IMR-90 (cell line): ENCODE measurements at places on chromosomes 1 and 21. TPM values are rescaled to one million over a fixed set of nuclear protein-coding genes. Genes with fewer than 3 reads are reported as not detected.

The ACKR1 gene
- total RNA-seq: not detected in 2 replicates

The MAB21L3 gene
- total RNA-seq: not detected in 2 replicates

The RIPPLY3 gene
- total RNA-seq: not detected in 2 replicates

The PTGS2 gene
- 4.8 and 6.9 TPM in 2 replicates for total RNA-seq

The RNU1-4 gene
- under 0.01 TPM in 2 replicates for total RNA-seq

DNA sequence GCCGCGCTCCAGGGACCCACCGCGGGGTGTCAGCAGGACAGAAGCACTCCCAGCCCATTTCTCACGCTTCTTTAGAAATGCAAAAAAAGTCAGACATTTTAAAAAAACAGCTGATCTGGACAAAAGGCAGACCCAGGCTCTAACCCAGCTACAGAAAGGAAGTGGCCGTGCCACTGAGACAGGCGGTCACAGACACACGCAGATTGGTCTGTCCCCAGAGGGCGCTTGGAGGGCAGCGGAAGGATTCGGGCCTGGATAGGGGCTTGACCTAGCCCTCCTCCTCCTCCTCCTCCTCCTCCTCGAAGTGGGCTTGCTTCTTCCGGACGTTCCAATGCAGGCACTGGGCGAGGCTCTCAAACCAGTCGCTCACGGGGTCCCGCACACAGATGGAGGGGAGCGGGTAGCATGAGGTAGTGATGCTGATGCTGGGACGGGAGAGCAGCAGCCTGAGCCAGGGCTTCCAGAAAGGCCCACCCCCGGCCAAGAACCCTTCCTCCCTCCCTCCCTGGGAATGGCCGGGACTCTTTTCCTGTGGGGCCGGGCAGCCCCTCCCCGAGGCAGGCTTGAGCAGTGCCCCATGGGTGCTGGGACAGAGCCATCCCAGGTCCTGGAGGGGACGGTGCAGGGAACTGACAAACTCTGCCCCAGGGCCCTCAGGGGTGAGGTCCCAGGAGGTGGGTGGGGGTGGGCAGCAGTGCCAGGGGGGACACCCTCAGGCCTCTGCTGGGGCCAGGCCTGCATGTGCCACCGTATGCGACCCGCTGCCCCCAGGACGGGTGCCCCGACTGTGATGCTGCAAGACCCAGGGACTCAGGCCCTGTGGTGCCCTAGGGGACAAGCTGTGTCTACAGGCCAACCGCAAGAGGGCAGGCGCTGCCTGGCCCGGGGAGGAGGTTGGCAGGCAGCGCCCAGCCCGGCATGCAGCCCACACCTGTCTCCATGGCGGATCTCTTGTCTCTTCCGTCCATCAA is 25.3 kb downstream of the NADK start:
- no peak for DNase-seq

DNA sequence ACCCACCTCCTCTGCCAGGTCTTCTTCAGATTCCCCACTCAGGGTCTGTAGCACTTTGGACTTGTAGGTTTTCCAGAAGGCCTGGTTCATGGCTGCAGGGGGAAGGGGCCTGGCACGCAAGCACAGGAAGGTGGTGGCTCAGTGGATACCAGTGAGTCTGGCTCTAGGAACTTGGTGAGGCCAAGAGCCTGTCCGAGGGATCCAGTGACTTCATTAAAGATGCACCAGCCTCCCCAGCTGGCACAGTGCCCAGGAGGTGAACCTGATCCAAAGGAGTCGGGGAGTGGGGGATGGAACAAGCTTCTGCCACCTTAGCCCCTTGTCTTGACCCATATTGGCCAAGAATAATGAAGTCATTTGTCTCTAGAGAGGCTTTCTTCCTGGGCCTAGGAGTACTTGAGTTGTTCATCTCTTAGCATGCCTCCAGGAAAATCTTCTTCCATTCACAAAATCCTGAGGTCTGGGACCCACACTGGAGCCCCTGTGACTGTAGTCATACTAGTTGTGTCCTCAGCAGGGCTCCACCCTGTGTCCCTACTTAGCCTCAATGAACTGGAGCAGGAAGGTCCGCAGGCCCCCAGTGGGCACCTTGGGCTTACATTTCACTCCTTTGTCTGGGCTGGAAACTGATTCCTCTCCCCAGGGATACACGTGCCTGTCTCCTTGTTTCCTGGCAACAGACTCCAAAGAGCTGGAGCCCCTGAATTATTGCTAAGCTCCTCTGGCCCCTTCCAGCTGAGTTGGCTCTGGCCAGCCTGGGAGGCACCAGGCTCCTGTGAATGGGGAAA is at the start of gene C1orf232:
C1orf232 (minus strand) TSS at position 554 of the 788 bp plus-strand sequence; CDS start at position 90, 464 bp downstream.
- DNase-seq: no peak

GRCh38 chr1:21951226-21951870 is 14.2 kb upstream of the HSPG2 start:
- DNase-seq: no peak

DNA sequence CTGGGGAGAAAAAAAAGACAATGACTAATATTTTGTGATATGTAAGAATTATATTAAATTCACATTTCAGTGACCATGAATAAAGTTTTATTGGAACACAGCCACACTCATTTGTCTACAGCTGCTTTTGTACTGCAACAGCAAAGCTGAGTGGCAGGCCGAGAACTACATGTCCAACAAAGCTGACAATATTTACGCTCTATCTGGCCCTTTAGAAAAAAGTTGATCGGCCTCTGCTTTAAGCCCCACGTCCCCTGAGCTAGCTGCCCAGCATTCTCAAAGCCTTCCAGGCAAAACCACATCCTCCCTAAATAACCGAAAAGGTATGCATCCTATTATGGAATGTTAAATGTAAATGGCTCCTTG is 8.6 kb downstream of the SLC2A1 start:
- DNase-seq: peak; percentile 81

GRCh38 chr1:220526294-220526693 is 1.6 kb upstream of the MARK1 start:
- DNase-seq: no peak

- DNase-seq: no peak
These were observed 282.9 kb downstream of the PTPRU start for GRCh38 chr1:29519108-29519787.

DNA sequence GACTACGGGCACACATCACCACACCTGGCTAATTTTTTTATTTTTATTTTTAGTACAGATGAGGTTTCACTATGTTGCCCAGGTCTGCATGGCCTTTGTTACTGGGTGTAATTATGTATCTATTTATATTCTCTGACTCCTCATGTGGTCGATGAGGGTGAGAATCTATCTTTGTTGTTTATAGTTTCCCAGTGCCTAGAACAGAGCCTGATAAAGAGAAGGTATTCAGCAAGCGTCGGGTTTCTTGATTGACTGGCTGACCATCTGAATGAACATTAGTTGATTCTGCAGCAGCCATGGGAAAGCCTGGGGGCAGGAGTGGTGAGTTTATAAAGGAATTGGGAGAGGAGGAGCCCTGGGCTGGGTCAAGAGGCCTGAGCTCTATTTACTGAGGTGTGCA is 28.5 kb downstream of the SERINC2 start:
- no peak for DNase-seq

GRCh38 chr1:65213271-65214023 is 65.4 kb downstream of the AK4 start:
- DNase-seq: no peak

- DNase-seq: no peak
These were observed 194.3 kb downstream of the RHOU start for GRCh38 chr1:228929476-228930027.

DNA sequence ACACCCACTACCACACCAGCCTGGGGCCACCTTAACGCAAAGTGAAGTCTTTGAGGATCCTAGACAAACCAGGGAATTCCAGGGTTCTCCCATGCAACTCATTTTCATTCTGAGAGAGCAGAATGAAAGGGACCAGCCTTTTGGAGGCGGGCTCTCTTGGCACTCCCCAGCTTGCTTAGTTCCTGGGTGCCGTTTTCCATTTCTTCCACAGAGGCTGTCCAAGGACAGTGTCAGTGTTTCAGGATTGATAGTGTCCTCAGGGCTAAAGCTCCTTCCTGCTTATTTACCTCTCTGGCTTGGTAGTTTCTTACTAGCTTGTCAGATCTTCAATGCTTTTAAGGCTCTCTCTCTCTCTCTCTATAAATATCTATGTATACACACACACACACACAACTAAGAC is 30.1 kb upstream of the GNG4 start:
- no peak for DNase-seq

GRCh38 chr1:90718411-90719329 is 1.6 kb upstream of the BARHL2 start:
- no peak for DNase-seq

DNA sequence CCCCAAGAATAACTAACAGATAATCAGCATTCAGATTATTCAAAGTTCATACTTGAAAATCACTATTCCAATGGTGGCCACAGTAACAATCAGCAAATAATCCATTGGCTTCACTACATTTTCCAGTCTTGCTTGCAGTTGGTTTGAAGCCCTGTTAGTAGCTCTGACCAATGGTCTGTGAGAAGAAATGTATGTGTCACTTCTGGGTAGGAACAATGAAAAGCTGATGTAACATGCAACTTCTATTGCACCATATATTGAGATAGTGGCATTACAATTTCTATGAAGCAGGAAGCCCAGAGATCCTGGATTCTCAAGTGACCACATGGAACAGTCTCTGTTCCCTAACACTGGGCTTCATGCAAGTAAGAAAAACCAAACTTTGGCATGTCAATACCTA is 250.9 kb upstream of the DAB1 start:
- no peak for DNase-seq

DNA sequence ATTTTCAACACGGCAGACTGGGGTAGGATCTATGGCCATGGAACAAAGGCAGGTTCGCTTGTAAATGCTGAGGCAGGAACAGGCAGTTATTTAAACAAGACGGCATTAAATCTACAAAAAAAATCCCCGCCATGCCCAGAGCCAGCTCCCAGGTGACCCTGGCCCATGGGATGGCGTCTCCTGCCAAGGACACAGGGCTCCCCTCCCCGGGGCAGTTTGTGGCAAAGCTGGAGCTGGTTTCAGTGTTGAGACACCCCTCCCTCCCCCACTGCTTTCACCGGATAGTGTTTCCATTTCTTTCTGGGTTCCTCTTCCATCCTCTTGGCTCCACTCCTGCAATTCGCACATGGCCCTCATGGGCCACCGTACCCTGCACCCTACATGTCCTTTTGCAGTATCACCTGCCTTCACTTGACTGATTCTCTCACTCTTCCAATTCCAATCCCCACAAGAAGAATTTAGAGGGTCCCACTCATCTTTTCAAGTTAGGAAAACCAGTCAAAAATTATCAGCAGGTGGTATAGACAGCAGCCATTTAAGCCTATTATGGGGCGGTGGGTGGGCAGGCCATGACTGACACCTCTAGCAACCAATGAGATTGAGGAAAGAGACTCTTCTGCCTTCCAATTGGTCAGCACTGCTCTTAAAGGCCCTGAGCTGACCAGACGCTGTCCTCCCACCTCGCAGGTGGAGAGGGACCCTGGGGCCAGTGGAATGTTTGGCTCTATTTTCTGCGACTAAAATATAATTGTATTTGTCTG is 52.0 kb downstream of the OLIG1 start:
- DNase-seq: peak; percentile 14

- no peak for DNase-seq
These were observed 2.4 kb upstream of the SPOCD1 start for GRCh38 chr1:31818206-31818605.
